ENCODE measurements at places on chromosomes 1 and 21. TPM values are rescaled to one million over a fixed set of nuclear protein-coding genes. Genes with fewer than 3 reads are reported as not detected.

DNA sequence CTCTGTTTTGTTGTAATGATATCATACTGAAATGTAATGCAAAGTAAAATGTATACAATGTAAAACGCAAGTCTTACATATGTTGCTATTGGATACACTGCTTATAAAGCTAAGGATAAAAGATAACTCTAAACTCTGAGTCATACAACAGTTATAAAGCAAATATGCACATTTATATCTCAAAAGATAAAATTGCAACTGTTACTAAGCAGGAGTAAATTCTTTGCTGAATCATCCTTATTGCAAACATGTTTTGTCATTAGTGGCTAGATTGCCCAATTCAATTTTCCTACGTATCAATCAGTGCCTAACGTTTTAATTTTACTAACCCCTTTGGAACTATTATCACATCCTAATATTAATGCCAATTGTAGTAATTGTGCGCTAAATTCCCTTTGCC lies 762.9 kb downstream of the LTN1 start:
- H3K27me3 ChIP-seq, result no peaks in the 10 kb centered on the region
- H3K4me1 ChIP-seq, result no peaks in the 10 kb centered on the region
- no peak overlapping the region for H3K4me3 ChIP-seq

OR10J1 gene
- total RNA-seq, result not detected

MTMR11 gene
- total RNA-seq, result 2.5 TPM

DNA sequence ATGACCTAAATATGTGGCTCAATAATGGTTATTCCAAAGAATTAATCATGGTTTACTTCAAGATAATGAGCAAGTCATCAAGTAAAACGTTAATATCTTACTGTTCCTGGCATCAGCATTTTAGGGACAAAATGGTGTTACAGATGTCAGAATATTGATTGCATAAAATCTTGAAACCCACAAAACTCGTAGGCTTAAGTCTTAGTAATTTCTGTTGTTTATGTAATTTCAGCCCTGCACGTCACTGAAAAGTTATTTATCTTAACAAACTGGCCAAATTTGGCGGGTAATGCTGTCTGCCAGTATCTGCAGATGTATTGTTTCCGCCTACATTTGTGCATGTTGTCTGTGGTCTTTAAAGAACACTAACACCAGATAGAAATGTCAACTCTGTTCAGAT lies 25.8 kb downstream of the CDC7 start:
- H3K27me3 ChIP-seq, result no peaks in the 10 kb centered on the region
- H3K4me3 ChIP-seq, result no peak overlapping the region
- H3K36me3 ChIP-seq, result no peaks in the 10 kb centered on the region
- no peak for DNase-seq
- H3K4me1 ChIP-seq, result peaks cover 6% of the 10 kb centered on the region
- H3K27ac ChIP-seq, result no peak overlapping the region

GRCh38 chr1:11307852-11308251 lies 34.9 kb downstream of the UBIAD1 start:
- no peaks in the 10 kb centered on the region for H3K36me3 ChIP-seq
- H3K27ac ChIP-seq, result no peak overlapping the region
- no peak for DNase-seq
- H3K4me1 ChIP-seq, result no peaks in the 10 kb centered on the region
- H3K4me3 ChIP-seq, result no peak overlapping the region
- peaks cover 14% of the 10 kb centered on the region for H3K27me3 ChIP-seq

Data from T-cell (primary cell).